Upper lobe of right lung (tissue), 1 donor: ENCODE measurements at places on chromosomes 5 and 9. TPM values are rescaled to one million over a fixed set of nuclear protein-coding genes. Genes with fewer than 3 reads are reported as not detected.

The STRBP gene
- 24.7 TPM for total RNA-seq

The ELAVL2 gene
- total RNA-seq = not detected

The CLPTM1L gene
- total RNA-seq = 153 TPM

The CDH9 gene
- total RNA-seq = not detected

The FAXDC2 gene
- total RNA-seq = 79.0 TPM

The KIF4B gene
- total RNA-seq = 0.17 TPM

The CDC20B gene
- total RNA-seq = not detected

The SLC6A18 gene
- not detected for total RNA-seq

The THBS4 gene
- total RNA-seq = 1.2 TPM

The EQTN gene
- total RNA-seq = not detected

The CCDC180 gene
- 4.0 TPM for total RNA-seq
